Right atrium auricular region (tissue), 2 donors: ENCODE measurements at places on chromosomes 1 and 21. TPM values are rescaled to one million over a fixed set of nuclear protein-coding genes. Genes with fewer than 3 reads are reported as not detected.

DNA sequence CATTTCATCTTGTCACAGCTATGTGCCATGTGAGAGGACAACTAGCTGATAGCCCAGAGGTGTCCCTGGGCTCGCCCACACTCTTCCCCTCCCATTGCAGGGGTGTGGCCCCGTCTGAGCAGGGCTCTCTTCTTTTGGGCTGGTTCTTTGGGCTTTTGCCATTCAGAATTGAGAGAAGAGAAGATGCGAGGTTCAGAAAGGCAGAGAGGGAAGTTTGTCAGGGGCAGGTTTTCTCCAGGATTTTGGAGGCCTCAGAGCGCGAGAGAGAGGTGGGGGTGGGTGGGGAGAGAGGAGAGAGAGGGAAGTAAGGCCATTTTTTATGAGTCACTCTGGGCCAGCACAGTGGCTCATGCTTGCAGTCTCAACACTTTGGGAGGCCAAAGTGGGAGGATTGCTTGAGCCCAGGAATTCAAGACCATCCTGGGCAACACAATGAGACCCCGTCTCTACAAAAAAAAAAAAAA is 5.2 kb downstream of the IFI6 start:
- no peak overlapping the region for H3K27ac ChIP-seq
- H3K36me3 ChIP-seq, result no peaks in the 10 kb centered on the region
- no peak for DNase-seq
- H3K27me3 ChIP-seq, result no peaks in the 10 kb centered on the region
- H3K4me1 ChIP-seq, result no peaks in the 10 kb centered on the region

DNA sequence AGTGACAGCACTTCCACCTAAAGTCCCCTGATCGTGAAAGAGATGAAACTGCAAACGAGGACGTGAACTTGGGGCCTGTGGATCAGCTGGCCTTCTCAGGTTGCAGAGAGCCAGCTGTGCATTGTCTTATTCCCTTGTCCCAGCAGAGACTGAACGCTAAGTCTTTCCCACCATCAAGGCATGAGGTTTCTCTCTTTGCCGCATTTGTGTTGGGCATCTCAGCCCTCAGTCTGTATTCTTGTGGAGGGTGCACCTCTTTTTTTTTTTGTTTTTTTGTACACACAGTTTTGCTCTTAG is 71.4 kb downstream of the KIF26B start:
- H3K4me3 ChIP-seq, result no peak overlapping the region
- H3K27ac ChIP-seq, result no peak overlapping the region
- no peaks in the 10 kb centered on the region for H3K36me3 ChIP-seq

- no peaks in the 10 kb centered on the region for H3K36me3 ChIP-seq
- H3K4me1 ChIP-seq, result no peaks in the 10 kb centered on the region
Measured at GRCh38 chr1:112253366-112253765, 142.6 kb upstream of the CTTNBP2NL start.

The TNFRSF18 gene
- total RNA-seq, result not detected

The NCDN gene
- 33.7 TPM for total RNA-seq
